ENCODE measurements at places on chromosomes 4 and X. TPM values are rescaled to one million over a fixed set of nuclear protein-coding genes. Genes with fewer than 3 reads are reported as not detected.

FRMD7 gene
- not detected for total RNA-seq

PITX2 gene
- 0.31 TPM for total RNA-seq

PDCL2 gene
- total RNA-seq, result not detected

SPIN2A gene
- 0.76 TPM for total RNA-seq

REELD1 gene
- total RNA-seq, result not detected

TGIF2LX gene
- total RNA-seq, result not detected

PCDH19 gene
- total RNA-seq, result 4.3 TPM

CYBB gene
- not detected for total RNA-seq

OCIAD2 gene
- 99.0 TPM for total RNA-seq

ARX gene
- not detected for total RNA-seq
